Stimulated activated CD4-positive, alpha-beta T cell treated with anti-CD3 and anti-CD28 coated beads, Interleukin-1b, Interleukin-23, amount 100 ng/mL, for 4 hours (primary cell): ENCODE measurements at places on chromosomes 7 and 10.

DNA sequence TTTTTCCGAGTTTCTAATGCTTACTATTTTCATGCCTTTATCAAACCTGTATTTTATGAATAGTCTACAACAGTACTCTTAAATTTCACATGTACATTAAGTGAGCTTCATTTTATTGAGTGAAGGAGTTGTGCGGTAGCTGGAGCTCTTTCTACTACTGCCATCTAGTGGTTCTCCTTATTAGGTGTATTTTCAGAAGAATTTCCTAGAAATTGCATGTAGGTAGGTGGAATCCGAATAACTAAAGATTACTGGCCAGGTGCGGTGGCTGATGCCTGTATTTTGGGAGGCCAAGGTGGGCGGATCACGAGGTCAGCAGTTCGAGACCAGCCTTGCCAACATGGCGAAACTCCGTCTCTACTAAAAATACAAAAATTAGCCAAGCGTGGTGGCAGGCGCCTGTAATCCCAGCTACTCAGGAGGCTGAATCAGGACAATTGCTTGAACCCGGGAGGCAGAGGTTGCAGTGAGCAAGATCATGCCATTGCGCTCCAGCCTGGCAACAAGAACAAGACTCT, 38.3 kb downstream of the LRRC72 start:
- DNase-seq: no peak

DNA sequence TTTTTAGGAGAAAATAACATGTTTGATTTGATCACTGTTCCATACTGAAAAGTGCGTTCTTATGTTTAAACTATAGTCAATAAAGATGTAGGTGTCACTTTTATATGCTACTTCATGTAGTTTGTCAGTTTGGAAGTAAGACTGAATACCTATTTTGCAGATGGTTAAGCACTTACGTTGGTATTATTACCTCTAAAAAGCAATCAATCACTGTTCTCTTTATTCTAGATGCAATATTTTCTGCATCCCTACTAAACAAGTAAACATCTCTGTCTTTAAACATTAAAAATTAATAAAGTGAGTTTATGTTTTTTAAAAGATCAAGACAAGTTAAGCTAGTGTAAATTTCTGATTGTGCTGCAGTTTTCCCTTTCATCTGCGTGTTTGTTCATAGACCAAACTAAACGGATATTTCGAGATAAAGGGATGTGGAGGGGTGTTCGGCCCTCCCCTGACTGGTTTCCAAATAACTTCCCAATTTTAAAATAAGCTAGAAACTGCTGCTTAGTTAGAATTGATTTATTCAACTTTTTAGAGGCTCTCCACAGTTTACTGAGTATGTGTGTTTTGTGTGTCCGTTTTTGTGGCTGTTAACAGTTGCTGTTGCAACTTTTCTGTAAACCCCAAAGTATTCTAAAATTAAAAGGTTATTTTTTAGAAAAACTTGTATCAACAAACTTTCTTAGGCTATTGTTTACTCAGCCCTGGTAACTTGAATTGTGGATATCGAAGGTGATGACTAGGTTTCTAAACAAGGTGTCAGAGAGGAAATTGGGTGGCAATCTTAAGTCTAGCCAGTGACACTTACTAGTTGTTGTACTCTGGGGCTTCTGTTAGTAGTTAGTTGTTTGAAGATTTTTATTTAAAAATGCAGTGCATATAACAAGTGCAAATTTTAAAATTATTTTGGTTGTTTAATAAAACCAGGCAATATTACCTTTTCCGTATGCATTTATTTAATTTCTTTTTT, 974 bp downstream of the KIF11 start:
- no peak for DNase-seq

- no peak for DNase-seq
Observed at GRCh38 chr7:132300599-132301277, 275.5 kb downstream of the PLXNA4 start.

- DNase-seq: peak; percentile 60
Observed at GRCh38 chr7:76020031-76020714, 25.8 kb upstream of the TMEM120A start.

DNA sequence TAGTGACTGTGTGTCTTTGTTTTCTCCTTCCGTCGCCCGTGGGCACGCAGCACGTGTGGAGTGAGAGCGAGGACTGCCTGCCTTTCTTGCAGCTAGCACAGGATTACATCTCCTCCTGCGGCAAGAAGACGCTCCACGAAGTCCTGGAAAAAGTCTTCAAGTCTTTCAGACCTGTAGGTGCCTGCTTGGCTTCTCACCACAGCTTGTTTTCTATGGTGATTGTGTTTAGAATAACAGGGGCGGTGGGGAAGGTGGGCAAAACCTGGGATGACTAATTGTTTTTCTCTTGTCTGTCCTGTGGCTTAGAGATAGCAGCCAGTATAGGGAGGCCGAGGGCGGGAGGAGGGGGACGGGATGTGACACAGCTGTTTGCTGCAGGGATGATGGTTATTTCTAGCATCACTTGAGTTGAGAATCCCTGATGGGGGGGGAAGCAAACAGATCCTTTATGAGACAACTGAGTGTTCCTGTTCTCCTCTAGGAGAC, 11.4 kb downstream of the MTURN start:
- DNase-seq: no peak

GRCh38 chr7:70183278-70183677, 585.0 kb downstream of the AUTS2 start:
- no peak for DNase-seq

- DNase-seq: no peak
Observed at GRCh38 chr10:129325893-129326292, 141.1 kb upstream of the MGMT start.

DNA sequence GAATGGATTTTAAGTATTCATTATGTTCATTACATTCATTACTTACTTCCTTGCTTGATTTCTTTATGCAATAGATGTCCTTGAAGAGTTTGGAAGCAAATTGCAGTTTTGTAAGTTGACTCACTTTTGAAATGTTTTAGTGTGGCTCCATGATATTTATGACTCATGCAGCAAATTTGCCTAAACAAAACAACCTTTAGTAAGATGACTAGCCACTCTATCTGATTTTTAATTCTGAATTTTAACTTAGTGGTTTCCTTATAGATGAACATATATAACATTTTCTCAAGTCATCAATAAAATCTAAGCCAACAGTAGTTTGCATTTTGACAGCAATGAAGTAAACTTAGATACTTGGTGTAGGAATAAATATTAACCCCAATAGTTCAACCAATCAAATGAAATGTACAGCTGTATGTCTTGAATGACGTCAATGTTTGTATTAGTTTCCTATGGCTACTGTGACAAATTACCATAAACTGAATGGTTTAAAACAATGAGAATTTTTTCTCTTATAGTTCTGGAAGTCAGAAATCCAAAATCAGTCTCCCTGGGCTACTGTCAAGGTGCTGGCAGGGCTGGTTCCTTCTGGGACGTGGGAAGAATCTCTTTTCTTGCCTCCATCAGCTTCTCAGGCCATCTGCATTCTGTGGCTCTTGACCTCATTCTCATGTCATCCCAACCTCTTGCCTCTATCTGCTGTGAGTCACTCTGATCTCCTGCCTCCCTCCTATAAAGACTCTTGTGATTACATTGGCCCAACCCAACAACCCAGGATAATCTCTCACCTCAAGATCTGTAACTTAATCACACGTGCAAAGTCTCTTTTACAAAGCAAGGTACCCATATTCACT, 73.4 kb downstream of the AHR start:
- DNase-seq: no peak

GRCh38 chr7:3245077-3245476, 56.0 kb upstream of the SDK1 start:
- no peak for DNase-seq

DNA sequence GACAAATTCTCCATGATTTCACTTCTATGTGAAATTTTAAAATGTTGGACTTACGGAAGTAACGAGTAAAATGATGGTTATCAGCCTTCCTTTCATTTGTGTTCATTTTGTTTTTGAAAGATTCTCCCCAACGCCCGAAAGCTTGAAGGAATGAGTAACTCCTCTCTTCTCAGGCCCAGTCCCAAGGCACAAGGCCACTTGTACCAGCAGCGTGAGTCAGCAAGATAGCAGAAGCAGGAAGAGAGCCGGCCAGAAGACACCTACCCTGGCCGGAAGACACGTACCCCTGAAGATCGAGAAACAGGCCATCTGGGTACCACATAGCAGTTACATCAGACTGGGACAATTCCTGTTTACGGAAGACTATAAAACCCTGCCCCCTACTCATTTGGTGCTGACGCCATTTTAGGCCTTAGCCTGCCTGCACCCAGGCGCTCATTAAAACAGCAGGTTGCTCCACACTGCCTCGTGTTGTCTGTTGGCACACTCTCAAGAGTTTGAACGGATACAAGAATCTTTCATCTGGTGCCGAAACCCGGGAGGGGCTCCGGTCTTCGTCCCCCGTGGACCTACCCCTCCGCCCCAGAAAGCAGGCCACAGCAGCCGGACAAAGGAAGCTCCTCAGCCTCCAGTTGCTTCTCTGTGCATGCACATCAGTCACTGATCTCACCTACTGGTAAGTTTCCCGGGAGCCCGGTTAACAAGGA, 60.4 kb downstream of the LRRC17 start:
- no peak for DNase-seq

GRCh38 chr10:26519803-26520202, 81.7 kb downstream of the APBB1IP start:
- no peak for DNase-seq

GRCh38 chr7:112508404-112508803, 27.6 kb downstream of the LSMEM1 start:
- no peak for DNase-seq

- DNase-seq: no peak
Observed at GRCh38 chr10:33122014-33122809, 164.2 kb upstream of the ITGB1 start.

DNA sequence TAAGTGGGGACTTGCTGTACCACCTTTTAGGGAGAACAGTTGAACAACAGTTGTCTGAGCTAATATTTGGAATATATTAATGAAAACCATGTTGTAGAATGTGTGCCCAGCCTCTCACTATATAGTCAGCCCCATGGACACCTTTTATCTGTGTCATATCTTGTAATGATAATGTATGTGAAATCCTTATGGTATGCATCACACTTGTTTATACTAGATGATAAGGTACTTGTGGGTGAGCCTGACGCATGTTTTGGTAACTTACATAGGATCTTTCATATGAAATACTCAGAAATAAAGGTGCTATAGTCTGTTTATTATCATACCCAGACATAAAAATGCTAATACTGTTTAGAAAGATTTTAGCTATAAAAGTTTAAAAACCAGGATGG, 32.8 kb downstream of the CAMK1D start:
- DNase-seq: no peak

DNA sequence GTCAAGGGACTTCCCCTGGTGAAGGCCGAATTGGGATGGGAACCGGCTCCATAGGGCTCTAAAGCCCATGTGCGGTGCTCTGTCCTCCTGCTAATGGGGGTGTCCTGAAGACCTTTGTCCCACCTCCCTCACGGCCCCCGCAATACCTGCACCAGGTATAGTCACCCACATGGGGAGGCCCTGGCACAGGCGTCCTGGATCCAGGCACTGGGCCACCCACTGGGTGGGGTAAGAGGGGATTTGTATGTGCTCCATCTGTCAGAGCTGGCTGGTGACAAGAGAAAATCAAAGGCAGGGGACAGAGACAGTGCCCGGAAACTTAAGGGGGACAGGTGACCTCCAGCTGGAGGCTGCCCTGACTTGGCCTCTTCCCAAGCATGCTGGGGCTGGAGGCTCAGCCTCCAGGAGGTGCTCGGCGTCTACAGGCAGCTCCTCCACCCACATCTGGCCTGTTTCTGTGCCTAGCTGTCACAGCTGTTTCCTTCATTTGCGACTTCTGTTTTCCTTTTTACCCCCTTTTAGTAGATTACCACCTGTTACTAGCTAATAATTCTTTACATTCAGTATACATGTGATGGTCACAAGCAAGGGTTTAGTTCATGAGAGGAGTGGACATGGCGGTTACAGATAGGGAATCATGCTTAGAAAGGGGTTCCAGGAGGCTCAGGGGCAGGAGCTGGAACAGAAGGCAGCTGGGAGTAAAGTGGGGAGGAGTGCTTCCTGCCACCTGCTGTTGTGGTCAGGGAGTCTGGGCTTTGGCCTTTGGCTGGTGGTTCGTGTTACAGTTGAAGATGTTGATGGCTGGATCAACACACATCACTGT, 2.3 kb upstream of the CUZD1 start:
- DNase-seq: no peak

GRCh38 chr7:15292138-15292537, 269.7 kb downstream of the AGMO start:
- no peak for DNase-seq

DNA sequence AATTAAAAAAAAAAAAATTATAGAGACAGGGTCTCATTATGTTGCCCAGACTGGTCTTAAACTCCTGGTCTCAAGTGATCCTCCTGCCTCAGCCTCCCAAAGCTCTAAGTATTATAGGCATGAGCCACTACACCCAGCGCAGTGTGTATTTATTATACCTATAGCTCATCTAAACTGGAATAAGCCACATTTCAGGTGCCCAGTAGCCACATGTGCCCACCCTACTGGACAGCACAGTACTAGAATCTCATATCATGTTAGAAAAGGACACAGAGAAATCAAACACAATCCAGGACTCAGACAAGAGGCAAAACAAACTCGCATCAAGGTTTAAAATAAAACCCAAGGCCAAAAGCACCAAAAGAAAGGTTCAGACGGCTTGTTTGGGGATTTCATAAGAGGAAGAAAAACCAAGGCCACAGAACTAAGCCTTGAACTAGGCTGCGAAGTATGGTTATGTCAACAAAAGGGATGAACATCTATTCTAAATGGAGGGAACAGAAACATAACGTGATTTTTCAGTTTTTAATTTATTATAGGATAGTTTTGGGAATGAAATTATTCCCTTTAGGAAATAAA, 32.3 kb downstream of the SLC16A9 start:
- DNase-seq: no peak

DNA sequence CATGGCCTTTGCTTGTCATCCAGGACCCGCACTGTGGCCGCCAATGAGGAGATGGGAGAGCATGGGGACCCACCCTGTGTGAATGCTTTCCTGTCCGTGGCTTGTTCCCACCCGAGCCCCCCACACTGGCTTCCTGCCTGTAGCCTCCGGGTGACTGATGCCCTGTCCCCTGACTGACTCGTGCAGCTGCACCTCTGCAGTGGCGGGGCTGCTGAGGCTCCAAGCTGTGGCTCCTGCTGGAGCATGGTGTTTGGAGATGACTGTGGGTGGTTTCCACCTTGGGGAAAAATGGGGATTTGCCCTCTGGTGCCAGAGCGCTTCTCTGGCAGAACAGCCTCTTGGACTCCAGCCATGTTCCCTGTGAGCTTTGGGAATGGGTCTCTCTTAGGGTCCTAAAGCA, 2.1 kb downstream of the CAMK1D start:
- DNase-seq: no peak

GRCh38 chr10:87915989-87916388, 52.6 kb downstream of the PTEN start:
- DNase-seq: no peak

DNA sequence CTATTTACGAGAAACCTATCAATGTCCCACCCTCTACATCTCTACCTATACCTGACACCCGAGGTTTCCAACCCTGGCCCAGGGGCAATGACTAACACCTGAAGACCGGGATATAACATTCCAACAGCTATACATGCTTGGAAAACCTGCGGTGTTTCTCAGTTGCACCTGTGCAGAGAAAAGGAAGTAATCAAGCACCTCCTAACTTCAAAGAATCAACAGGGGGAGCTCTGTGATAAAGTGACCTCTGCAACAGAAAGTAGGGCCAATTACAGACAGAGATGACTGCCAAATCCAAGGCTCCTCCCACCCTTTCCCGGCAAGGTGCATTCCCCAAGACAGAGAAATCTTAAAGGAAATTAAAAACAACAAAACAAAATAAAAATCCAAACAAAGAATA, 41.3 kb downstream of the CCDC6 start:
- DNase-seq: no peak

GRCh38 chr7:55546814-55547213, 25.5 kb downstream of the VOPP1 start:
- DNase-seq: no peak
